ENCODE measurements at places on chromosomes 7 and 10. TPM values are rescaled to one million over a fixed set of nuclear protein-coding genes. Genes with fewer than 3 reads are reported as not detected.

The PHYH gene
- 30.4 TPM for total RNA-seq

The OAT gene
- total RNA-seq, result 88.1 TPM

The PAX4 gene
- not detected for total RNA-seq

The MALRD1 gene
- 16.3 TPM for total RNA-seq

The EPO gene
- not detected for total RNA-seq

The DNAJB9 gene
- total RNA-seq, result 48.8 TPM

The OGDHL gene
- total RNA-seq, result 57.6 TPM

The CYP2C19 gene
- total RNA-seq, result 0.18 TPM
